Right lobe of liver (tissue), 6 donors: ENCODE measurements at places on chromosomes 11 and 22. TPM values are rescaled to one million over a fixed set of nuclear protein-coding genes. Genes with fewer than 3 reads are reported as not detected.

The OR10V1 gene
- not detected for total RNA-seq

GRCh38 chr11:58647141-58647699 lies 24.8 kb downstream of the CNTF start:
- H3K4me3 ChIP-seq = no peak overlapping the region
- H3K27ac ChIP-seq = no peak overlapping the region
- H3K36me3 ChIP-seq = no peaks in the 10 kb centered on the region
- no peak for DNase-seq
- H3K4me1 ChIP-seq = no peaks in the 10 kb centered on the region

DNA sequence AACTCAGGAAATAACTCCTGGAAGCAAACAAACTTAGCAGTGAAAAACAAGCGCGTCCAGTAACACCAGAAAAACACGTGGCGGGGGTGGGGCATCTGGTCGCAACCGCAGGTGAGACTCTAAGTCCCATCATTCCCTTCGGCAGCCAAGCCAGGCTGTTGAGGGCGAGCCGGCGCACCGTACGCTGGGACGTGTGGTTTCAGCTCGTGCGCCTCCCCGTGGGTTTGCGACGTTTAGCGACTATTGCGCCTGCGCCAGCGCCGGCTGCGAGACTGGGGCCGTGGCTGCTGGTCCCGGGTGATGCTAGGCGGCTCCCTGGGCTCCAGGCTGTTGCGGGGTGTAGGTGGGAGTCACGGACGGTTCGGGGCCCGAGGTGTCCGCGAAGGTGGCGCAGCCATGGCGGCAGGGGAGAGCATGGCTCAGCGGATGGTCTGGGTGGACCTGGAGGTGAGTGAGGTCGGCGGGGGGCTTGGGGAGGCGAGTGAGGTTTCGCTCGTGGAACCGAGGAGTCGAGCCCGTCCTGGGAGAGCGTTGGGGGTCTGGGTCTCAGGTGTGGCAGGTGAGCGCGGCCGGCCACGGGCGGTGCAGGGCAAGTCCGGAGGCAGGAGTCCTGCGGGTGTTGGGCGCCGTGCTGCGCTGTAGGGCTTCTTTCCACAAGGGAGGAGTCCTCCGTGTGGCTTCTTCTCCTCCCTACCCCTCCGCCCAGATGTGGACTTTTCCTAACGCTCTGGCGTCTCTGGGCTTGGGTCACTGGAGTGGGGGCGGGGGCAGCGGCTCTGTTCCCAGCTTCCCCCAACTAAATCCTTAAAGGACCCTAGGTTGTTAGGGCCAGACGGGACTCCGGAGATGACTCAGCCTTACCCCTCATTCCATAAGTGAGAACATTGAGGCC lies at the start of gene REXO2:
REXO2 (plus strand) TSS at position 239 of the 892 bp plus-strand sequence; CDS start at position 301, 62 bp downstream.
- DNase-seq = peak; percentile 97
- peak within 1 kb of the TSS; percentile 87 for H3K27ac ChIP-seq
- no peaks in the 10 kb centered on the region for H3K4me1 ChIP-seq
- H3K27me3 ChIP-seq = no peaks in the 10 kb centered on the region
- H3K36me3 ChIP-seq = no peaks in the 10 kb centered on the region

- no peaks in the 10 kb centered on the region for H3K36me3 ChIP-seq
- peak; percentile 58 for DNase-seq
- peak overlapping the region; percentile 2 for H3K4me3 ChIP-seq
- H3K27ac ChIP-seq = peak overlapping the region; percentile 89
- no peaks in the 10 kb centered on the region for H3K27me3 ChIP-seq
- H3K4me1 ChIP-seq = no peaks in the 10 kb centered on the region
Measured at GRCh38 chr11:63838150-63838677, 696 bp upstream of the MARK2 start.

GRCh38 chr11:132045107-132045506 lies 674.7 kb downstream of the NTM start:
- DNase-seq = no peak
- H3K36me3 ChIP-seq = no peaks in the 10 kb centered on the region
- no peaks in the 10 kb centered on the region for H3K27me3 ChIP-seq
- H3K4me1 ChIP-seq = no peaks in the 10 kb centered on the region
- no peak overlapping the region for H3K4me3 ChIP-seq

DNA sequence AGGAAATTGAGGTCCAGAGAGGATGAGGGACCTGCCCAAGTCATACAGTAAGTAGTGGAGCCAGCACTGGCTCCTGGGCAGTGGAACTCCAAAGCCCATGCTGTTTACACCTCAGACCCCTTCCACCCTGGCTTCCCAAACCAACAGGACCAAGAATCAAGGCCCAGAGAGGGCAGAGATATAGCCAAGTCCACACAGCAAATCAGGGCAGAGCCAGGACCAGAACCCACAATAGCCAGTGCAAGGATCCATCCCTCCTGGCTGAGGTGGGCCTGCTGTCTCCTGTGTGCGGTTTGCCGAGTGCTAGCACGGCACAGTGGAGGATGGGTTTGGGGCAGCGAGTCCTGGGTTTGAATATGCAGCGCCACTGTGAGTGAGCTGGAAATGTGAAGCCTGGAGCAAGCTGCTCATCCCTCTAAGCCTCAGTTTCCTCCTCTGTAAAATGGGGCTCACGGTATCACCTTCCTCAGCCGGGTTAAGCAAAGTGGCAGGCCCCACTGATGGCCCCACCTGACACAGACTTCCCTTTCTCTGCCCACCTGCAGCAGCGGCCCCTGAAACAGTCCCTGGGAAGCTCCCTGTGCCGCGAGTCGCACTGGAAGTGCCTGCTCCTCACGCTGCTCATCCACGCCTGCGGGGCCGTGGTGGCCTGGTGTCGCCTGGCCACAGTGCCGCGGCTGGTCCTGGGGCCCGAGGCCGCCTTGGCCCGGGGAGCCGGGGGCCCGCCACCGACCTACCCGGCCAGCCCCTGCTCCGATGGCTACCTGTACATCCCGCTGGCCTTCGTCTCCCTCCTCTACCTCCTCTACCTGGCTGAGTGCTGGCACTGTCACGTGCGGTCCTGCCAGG lies 2.3 kb downstream of the TMEM151A start:
- no peaks in the 10 kb centered on the region for H3K36me3 ChIP-seq
- DNase-seq = no peak
- no peak overlapping the region for H3K4me3 ChIP-seq
- no peak overlapping the region for H3K27ac ChIP-seq
- no peaks in the 10 kb centered on the region for H3K4me1 ChIP-seq

GRCh38 chr11:134764367-134764766 lies 352.3 kb upstream of the B3GAT1 start:
- no peak overlapping the region for H3K27ac ChIP-seq
- no peak for DNase-seq
- H3K4me1 ChIP-seq = no peaks in the 10 kb centered on the region
- no peak overlapping the region for H3K4me3 ChIP-seq
- no peaks in the 10 kb centered on the region for H3K36me3 ChIP-seq
